Frontal cortex (tissue), 4 donors: ENCODE measurements at places on chromosomes 3 and 15. TPM values are rescaled to one million over a fixed set of nuclear protein-coding genes. Genes with fewer than 3 reads are reported as not detected.

AADACL2 gene
- not detected for total RNA-seq

ROBO2 gene
- 245 TPM for total RNA-seq

OR5K2 gene
- total RNA-seq: not detected

MINAR1 gene
- total RNA-seq: 6.9 TPM
